ENCODE measurements at places on chromosomes 7 and 10.

GRCh38 chr7:48052748-48053147 is 17.4 kb downstream of the C7orf57 start:
- no peak for DNase-seq

GRCh38 chr7:92557808-92558362 is 29.3 kb downstream of the RBM48 start:
- no peak for DNase-seq

- DNase-seq, result peak; percentile 66
Measured at GRCh38 chr10:9825491-9826018, 1192.1 kb upstream of the CELF2 start.

DNA sequence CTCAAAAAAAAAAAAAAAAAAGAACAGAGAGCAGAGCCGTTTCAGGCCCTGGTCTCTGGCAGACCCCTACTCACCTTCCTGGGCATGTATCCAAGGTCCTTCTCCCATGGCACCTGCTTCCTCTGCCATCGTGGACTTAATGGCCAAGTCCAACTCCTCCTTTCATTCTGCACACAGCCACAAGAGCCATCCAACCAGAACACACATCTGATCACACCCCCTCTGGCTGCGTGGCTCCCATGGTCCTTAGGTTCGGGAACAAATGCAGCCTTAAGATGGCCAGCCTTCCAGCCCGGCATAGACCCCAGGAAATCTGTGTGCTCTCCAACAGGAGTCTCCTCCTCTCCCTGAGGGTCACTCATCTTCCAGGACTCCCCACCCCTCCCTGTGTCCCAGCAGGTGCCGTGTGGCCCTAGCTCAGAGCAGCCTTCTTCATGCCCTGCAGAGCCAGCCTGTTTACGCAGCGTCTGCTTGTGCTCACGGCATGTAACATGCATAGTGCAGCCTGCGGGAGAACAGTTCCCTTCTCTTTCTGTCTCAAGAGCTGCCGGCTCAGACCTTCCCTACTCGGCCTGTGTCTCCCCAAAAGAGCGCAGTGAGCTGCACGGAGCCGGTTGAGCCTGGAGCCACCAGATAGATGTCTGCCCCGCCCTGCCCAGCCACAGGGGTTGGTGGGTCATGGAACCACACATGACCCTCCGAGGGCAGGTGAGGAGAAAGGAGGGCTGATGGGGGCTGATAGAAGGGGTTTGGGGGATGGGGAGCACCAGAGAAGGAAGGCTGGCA is 157.3 kb downstream of the NRF1 start:
- no peak for DNase-seq

DNA sequence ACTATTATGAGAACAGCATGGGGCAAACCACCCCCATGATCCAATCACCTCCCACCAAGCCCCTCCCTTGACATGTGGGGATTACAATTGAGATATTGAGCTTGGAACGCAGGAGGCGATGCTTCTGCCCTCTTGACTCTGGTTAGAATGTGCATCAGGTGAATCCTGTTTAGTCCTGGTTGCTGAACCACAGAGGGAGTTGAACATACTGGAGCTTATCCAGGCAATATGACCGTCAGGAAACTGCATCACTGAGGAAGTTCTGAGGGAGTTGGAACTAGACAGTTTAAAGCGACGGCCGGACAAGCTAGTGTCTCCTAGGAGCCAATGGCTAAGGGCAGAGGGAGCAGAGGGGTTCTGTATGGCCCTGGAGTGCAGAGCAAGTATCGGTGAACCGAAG is 31.8 kb upstream of the GARS1 start:
- DNase-seq, result no peak

DNA sequence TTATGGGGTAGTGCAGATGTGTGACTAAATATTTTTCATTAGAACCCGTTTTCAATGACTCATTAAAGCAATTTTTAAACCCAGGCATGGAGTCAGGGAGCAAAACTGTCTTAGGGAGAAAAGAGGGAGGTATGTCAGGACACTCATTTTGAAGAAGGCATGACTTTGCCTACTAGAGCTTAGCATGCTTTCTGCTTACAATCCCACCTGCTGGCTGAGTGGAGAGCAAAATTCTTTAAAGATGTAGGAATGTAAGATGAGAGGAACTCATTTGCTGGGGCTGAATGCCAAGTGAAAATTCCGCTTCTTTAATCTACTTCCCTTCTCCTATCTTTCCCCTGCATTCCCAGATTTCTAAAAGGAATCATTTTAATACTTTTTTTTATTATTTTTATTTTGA is 232.6 kb downstream of the GALNT17 start:
- no peak for DNase-seq

GRCh38 chr7:99386584-99387238 is 12.2 kb downstream of the ARPC1B start:
- DNase-seq, result peak; percentile 16

DNA sequence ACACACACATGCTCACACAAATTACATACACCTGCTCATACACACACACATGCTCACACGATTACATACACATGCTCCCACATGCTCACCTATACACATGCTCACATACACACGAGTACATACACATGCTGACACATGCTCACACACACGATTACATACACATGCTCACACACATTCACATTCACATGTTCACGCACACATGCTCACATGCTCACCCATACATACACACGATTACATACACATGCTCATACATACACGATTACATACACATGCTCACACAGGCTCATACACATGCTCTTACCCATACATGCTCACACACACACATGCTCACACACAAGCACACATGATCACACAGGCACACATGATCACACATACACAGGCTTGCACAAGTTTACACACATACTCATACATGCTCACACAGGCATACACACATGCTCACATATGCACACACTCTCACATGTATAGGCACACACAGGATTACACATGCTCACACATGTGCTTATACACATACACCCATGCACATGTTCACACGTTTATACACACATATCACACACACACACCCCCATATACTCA is 118.5 kb downstream of the PAXIP1 start:
- no peak for DNase-seq

GRCh38 chr7:40120020-40120419 is 14.4 kb downstream of the MPLKIP start:
- DNase-seq, result no peak

- DNase-seq, result peak; percentile 47
Measured at GRCh38 chr7:124992851-124993562, 63.4 kb upstream of the POT1 start.

DNA sequence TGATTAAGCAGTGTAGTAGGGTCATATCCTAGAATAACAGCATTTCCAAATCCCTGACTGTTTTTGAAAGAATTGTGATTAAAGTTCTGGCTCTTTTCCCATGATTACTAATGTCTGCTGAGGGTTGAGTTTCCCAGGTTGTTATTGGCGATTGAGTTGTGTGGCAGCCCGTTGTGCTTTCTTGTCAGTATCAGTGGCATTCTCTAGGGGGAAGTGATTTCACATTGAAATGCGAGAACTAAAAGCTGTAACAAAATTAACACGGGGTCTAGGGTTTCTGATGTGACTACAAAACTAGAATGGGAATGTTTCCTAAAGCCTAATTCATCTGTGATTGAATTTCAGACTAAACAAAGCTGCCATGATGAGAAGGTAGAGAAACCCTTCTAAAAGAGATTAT is 349.4 kb downstream of the EXOC4 start:
- no peak for DNase-seq

- DNase-seq, result no peak
Measured at GRCh38 chr10:84302223-84302622, 26.2 kb upstream of the CCSER2 start.

GRCh38 chr7:25066253-25066652 is 58.8 kb downstream of the CYCS start:
- no peak for DNase-seq

- DNase-seq, result no peak
Measured at GRCh38 chr7:2945171-2945570, 98.5 kb downstream of the CARD11 start.

- DNase-seq, result no peak
Measured at GRCh38 chr10:84548869-84549268, 220.5 kb downstream of the CCSER2 start.

- DNase-seq, result no peak
Measured at GRCh38 chr10:30784524-30784896, 155.0 kb upstream of the LYZL2 start.

- peak; percentile 50 for DNase-seq
Measured at GRCh38 chr10:72086466-72087391, 1.6 kb downstream of the SPOCK2 start.

DNA sequence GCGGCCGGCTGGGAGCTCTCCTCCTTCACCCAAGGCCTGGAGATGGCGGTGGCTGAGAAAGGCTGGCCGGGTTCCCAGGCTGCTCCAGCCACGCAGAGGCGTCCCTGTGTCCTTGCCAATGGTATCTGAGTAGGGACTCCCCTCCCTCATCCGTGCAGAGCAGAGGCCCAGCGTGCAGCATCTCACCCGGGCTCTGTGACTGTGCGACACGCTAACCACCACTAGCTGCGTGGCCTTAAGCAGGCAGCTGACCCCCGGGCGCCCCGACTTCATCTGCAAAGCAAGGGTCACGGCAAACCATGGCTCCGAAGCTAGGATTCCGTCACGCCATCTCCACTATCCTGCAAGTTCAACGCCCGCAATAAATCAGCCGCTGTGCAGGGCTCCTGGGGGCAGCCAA is 47.2 kb upstream of the TNRC18 start:
- DNase-seq, result no peak

DNA sequence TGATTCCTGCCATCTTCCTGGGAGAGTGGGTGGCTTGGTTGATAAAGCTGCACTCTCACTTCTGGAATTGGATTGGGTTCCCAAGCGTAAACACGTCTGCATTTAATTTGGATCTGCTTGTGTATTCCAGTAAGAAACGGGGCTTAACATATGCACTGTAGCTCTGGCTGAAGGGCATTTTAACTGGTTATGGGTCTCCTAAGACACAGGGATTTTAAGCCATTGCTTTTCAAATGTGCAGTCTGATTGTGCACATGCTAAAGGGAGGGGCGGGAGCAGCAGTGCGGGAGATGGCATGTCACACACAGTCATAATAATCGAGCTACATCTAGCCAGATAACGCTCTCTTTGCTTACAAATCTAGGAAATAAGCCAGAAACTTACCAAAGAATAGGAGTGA is 247.3 kb upstream of the LYZL1 start:
- DNase-seq, result no peak

DNA sequence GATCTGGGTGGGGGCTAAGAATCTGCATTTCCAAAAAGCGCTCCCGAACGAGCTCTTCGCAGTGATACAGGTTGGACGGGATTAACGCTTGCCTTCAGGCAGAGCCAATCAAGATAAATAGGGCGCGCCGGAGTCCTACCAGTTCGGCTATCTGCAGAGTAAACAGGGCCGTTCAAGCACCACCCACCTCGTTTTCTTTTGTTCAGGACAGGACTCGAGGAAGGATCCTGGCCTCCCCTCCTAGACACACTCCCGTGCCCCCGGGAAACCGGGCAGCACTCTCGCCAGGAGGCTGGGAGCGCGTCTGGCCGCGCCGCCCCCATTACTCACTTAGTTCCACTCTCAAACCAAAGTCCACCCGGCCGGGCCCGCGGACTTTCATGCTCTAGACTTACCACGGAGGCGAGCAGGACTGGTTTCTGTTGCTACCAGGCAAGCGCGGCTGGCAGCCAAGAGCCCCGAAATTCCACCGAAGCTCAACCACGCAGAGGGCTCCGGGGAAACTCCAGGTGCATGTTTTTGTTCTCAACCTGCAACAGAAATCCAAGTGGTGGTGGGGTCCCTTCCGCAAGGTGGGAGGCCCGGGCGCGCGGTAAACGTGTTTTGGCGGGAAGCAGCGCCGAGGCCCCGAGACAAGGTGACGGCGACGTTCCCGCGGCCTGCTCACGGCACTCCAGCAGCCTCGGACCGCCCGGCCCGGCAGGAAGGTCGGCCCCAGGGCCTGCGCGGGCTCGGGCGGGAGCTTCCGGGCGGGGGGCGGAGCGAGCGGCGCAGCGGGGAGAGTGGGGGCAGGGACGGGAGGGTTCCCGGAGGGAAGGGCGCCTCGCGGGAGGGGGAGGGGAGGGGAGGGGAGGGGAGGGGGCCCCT is 12.7 kb downstream of the HNRNPF start:
- peak; percentile 86 for DNase-seq

DNA sequence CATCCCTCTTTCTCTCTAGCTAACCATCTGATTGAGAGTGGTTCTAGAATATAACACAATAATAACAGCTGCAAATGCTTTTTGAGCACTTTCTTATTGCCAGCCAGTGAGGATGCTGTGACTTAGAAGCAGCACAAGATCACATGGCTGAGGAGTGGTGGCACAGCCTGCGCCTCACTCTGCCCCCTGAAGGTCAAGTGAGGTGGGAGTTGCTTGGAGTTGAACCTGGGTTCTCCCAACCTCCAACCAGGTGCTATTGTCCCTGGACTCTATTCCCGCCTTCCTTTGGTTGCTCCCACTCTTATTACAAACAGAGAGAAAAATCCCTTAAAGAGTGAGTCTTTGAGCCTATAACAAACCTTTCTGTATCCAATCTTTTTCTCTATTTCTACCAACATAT is 280.3 kb upstream of the PODXL start:
- no peak for DNase-seq

DNA sequence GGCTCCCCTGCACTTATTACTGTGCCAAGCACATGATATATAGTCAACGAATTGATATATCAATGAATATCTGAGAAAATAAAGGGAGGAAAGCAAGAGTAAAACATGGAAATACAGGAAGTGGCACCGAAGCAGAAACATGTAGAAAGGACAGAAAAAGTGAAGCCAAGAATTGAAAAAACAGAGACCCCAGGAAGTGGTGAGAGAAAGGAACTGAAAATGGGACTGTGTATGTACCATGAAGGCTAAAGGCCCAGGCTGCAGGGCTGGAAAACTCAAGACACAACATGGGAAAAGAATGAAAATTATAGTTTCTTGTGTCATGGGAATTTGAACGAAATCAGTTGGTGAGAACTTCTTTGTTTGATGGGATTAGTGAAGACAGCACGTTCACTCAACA is 60.6 kb downstream of the MAP3K8 start:
- DNase-seq, result no peak

GRCh38 chr10:116719804-116720203 is 22.6 kb downstream of the HSPA12A start:
- no peak for DNase-seq

- no peak for DNase-seq
Measured at GRCh38 chr7:31553661-31554081, 39.8 kb downstream of the ITPRID1 start.

- DNase-seq, result no peak
Measured at GRCh38 chr7:39430909-39431641, 135.1 kb upstream of the YAE1 start.

DNA sequence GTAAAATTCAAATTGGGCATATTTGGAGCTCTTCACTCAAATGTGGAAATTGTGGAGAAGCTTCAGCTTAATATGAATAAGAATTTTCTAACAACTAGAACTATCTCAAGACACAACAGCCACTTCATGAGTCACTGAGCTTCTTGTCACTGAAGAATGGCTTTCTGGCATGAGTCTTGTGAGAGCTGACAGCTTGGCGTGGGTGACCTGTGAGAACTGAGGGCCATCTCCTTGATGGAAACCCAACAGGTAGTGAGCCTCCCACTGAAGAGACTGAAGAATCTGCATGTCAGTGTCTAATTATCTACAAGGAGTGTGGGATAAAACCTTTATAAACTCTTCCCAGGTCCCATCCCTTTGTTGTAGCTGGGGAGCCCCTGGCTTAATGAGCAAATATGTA is 66.0 kb downstream of the CLEC2L start:
- DNase-seq, result no peak

- DNase-seq, result no peak
Measured at GRCh38 chr7:85829817-85830432, 643.1 kb upstream of the SEMA3D start.
